Nephron progenitor cell (in vitro differentiated cells): ENCODE measurements at places on chromosomes 2 and 18.

DNA sequence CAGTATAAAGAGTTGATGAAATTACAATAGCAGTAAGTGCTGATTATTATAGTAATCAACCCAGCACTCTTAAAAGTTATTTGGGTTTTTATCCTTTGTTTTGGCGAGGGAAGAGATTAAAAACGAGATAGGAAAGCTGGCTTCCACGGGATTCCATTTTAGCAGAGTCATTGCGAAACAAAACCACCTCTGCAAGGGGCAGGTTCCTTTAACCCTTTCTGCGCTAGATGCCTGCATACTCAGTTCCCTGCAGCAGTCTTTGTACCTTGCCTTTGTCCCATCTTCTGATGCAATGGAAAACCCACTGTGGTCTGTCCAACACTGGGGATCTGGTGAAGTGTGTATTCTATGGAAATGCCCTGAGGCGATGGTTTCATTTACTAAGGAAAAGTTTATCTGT, 2.7 kb downstream of the YPEL5 start:
- DNase-seq = no peak

DNA sequence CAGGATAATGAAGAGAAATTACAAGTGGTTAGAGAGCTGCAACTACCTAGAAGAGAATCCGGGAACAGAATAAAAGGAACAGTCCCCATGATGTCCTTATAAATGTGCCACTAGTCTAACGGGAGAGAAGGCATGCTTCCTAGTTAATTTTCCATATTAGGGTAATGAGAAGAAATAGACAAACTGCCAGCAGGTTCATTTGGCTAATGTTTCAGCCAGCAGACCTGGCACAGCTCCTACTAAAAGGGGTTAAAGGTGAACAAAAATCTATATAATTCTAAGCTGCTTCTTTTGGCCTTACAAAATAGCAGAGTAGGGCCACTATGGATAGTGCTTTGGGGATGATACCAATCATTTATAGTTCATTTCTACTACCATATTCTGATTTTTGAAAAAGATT, 845.3 kb upstream of the GCFC2 start:
- DNase-seq = no peak

DNA sequence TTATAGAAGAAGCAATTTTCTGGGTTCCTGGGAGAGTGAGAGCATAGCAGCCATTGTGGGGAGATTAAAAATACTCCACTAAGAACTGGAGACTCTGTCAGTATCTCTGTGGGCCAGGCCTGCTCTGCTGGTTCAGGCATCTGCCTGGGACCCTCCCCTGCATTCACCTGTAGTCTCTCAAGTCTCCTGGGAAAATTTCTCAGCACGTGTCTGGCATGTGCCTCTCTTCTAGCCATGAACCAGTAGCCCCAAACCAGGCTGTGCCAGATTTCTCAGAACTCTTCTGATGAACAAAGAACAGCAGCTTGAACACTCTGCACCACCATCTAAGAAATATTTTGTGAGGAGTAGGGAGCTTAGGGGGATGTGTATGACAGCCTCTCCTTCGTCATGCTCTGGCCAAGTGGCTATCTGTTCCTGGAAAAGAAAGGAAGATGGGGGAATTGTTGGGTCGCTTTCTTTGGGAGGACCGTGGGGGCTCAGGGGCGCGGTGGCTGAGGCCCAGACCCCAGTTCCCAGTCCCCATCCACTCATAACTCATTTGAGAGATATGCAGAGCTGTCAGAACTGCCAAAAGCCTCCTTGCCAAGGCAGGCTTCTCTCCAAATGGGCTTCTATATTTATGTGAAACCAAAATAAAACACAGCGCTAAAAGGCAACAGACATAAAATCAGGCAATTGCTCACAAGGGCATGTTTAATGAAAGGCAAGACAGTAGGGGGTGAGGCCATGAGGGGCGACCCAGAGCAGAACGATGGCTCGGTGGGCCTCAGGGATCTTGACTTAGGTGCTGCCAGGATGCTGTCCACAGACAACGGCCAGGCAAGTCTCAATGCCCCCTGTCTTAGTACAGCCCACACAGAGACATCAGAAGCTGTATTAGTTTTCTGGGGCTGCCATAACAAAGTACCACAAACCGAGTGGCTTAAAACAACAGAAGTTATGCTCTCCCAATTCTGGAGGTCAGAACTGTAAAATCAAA, 114.7 kb upstream of the TNP1 start:
- no peak for DNase-seq

- DNase-seq = no peak
These were observed 6.7 kb upstream of the SMARCAL1 start for GRCh38 chr2:216405588-216405987.

- no peak for DNase-seq
These were observed 342.9 kb downstream of the SPAG16 start for GRCh38 chr2:213627054-213627710.

GRCh38 chr2:160472839-160473251, 20.8 kb downstream of the RBMS1 start:
- no peak for DNase-seq

DNA sequence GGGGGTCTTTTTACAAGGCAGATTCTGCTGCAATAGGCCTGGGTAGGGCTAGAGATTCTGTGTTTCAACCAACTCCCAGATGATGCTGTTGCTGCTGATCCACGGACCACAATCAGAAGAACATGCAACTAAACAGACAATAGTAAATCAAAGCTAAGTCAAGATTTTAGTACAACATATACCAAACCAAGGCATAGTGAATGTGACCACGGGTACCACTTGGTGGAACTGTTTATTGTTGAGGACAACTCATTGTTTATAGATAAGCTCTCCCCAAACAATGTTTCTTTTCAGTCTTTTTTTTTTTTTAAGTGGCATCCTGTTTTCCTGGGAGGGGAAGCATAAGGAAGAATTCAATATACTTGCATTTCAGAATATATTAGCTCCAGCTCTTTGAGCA, 36.0 kb upstream of the DARS1 start:
- DNase-seq = no peak

GRCh38 chr18:48803951-48804855, 146.6 kb downstream of the SMAD7 start:
- DNase-seq = peak; percentile 0

GRCh38 chr2:169112841-169113240, 43.5 kb downstream of the DHRS9 start:
- DNase-seq = no peak

DNA sequence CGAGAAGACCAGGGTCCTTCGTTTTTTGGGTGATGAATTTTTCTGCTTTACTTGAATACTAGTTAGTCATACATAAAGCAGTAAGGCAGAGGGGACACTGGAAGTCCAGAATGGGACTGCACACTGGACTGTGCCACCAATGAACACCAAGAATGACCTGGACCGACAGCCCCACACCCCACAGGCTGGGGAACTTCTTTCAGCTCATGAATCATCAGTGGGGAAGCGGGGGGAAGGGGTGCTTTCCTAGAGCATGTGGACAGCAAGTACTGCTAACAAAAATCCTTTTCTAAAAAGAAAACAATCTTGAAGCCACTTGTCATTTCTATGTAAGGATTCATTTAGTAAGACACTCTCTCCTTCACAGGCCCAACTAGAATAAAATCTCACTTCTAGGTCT, 86.0 kb downstream of the DTNB start:
- no peak for DNase-seq

- DNase-seq = no peak
These were observed 94.6 kb downstream of the CERS6 start for GRCh38 chr2:168550670-168551069.

- no peak for DNase-seq
These were observed 53.0 kb upstream of the ROCK1 start for GRCh38 chr18:21164548-21165095.

- DNase-seq = no peak
These were observed 632.5 kb downstream of the BCL11A start for GRCh38 chr2:59920961-59921360.

- no peak for DNase-seq
These were observed 43.6 kb downstream of the POLE4 start for GRCh38 chr2:75002007-75002406.

DNA sequence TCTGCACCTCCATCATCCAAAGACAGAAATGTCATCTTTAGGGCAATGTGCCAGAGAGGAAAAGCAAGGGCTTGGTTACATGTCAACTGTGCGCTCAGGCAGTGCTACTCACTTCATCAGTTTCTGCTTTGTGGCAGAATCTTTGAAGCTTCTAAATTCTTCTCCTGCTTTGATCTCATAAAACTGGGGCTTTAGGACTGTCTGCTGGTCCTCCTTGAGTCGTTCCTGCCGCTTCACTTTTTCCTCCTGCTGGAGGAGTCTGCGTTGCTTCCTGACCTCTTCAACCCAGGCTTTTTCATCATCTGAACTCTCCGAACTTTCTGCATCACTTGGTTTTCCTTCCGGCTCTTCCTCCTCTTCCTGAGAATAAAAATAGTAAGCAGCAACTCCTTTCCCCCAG, 100.8 kb downstream of the NOL10 start:
- DNase-seq = no peak

GRCh38 chr2:68441994-68442322, 25.1 kb downstream of the FBXO48 start:
- no peak for DNase-seq

DNA sequence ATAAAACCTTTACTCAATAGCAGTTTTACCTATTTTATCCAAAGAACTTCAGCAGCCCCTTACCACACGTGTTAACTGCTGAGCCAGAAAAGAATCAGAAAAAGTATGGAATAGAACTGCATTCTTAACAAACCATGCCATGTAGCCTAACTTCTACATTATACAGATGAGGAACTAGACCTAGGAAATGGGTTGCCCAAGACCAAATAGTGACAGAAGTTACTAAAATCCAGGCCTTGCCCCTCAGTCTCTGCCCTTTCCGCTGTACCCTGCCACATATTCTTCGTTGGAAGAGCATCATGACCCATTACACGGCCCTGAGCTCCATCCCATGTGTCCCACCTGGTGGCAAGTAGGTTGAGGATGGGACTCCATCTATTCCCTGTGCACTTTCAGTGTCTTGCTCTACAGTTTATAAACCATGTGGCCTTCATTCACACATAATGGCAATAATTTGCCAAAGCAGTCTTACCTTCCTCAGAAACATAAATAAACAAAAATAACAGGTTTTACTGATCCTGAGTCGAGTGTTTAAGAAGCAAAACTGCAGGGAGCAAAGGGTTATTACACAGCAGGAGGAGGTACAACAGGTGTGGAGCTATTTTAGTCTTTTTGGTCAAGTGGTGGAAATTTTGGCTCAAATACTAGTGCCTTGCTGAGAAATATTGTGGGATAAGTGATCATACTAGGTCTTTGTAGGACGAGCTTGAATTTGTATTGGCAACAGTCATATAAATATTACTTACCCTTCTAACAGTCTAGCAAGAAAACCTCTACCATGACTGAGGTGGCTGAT, 46.5 kb downstream of the HNRNPLL start:
- no peak for DNase-seq

DNA sequence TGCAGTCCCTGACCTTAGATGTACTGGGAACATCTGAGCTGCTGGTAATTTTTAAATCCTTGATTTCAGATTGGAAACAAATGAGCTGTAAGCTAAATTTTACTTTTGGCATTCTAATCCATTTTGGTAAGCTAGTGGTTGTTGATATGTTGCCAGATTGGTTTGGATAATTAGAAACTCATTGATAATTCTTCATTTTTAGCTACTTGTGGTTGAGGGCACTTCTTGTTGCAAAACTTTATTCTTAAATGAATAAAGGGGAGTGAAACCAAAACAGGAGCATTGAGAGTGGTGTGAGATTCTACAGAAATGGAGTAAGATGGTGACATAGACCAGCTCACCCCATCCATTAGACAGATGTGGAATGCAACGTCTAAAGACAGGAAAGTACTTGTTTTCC, 64.5 kb downstream of the ITGB1BP1 start:
- no peak for DNase-seq

GRCh38 chr2:129253461-129253812, 726.0 kb upstream of the RAB6C start:
- peak; percentile 18 for DNase-seq

- no peak for DNase-seq
These were observed 10.4 kb downstream of the TMEM87B start for GRCh38 chr2:112065486-112065885.

- no peak for DNase-seq
These were observed 32.7 kb downstream of the AGFG1 start for GRCh38 chr2:227504700-227505099.

DNA sequence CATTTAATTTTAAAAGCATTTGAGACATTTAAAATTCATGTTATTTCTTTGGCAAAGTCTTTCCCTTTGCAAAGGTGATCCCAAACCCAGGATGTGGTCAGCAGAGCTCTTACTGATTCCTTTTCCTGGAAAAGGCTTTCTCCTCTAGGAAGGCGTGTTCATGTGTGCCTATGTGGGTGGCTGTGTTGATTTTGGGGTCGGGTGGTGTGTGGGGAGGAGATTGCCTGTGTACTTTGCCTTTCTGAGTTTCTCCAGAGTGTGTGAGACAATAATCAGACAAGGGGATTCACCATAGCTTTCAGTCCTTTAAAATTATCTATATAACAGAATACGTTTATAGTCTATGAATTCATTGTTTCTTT, 173.2 kb downstream of the SOCS6 start:
- DNase-seq = no peak

- no peak for DNase-seq
These were observed 273.3 kb downstream of the CD226 start for GRCh38 chr18:69674292-69674877.

- no peak for DNase-seq
These were observed 478.8 kb downstream of the PTPRM start for GRCh38 chr18:8045884-8046281.

DNA sequence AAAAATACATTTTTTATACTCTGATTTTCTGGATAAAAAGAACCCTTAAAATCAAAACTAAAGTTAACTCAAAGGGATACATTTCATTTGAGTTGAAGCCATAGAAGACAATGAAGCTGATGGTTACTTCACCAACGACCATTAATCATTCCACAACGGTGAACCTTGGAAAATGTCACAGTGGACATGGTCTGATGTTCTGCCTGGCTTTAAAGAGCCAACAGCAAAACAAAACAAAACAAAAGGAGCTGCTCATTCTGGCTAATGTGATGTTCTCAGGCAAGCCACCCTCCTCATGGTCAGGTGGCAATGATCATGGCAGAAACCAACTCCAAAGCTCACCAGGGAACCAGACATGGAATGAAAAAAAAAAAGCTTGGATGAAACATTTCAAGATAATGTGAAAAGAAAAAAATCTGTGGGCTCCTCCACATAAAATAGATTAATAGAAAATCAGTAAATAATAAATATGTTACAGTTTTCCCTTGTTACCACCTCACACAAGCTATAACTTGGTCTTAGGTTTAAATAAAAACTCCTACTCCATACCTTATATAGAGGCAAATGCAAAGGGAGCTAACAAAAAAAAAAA, 90.1 kb upstream of the SERTAD2 start:
- no peak for DNase-seq

DNA sequence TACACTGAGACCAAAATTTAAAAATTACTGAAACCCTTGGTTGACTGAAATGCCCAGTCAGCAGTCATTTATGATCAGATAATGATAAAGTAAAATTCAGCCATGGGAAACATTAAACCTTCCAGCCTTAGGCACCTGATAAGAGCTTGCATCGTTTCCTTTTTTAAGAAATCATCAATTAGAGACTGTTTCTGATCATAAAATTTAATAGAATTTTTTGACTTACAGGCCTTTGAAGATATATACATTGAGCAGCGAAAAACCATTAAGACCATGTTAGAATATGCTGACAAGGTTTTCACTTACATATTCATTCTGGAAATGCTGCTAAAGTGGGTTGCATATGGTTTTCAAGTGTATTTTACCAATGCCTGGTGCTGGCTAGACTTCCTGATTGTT, 99.6 kb upstream of the CSRNP3 start:
- no peak for DNase-seq

- no peak for DNase-seq
These were observed 89.8 kb upstream of the NEUROD1 start for GRCh38 chr2:181770150-181770549.

GRCh38 chr2:15058015-15058720, 425.7 kb downstream of the LRATD1 start:
- DNase-seq = no peak

- no peak for DNase-seq
These were observed 291.1 kb downstream of the MTX2 start for GRCh38 chr2:176560296-176560695.
